ENCODE measurements at places on chromosomes 2 and 18.

- DNase-seq = no peak
Observed at GRCh38 chr2:63051042-63051794, 588 bp downstream of the OTX1 start.

- no peak for DNase-seq
Observed at GRCh38 chr2:197800091-197800490, 4.3 kb upstream of the PLCL1 start.

DNA sequence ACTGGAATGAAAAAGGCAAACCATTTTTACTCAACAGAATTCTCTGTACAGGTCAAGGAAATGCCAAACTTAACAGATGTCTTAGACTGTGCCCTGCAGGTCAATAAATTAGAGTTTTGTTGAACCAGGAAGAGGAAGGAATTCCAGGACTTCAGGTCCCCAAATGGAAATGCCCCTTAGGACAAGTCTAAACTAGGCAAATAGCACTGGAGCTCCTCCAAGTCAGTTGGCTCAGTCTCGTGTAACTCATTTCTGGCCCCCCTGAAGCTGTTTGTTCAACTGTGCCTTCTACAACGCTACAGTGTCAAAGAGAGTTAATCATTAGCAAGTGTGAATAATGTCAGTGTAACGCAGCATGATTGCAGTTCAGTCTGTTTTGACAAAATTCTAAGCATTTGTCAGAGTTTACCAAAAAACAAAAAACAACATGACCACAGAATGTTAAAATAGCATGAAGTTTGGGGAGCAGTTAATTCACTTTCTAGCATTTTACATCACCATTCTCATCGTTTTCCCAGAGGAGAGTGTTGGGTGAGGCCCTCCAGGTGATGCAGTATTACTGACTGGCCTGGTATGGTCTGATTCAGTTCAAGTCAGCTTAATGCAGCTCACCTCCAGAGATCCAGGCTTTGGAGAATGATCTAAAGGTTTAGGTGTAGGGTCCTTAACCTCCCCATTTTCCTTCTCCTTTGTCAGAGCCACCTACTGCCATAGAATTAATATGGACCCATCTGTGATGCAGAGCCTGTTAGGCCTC, 108.1 kb downstream of the AQP4 start:
- no peak for DNase-seq

DNA sequence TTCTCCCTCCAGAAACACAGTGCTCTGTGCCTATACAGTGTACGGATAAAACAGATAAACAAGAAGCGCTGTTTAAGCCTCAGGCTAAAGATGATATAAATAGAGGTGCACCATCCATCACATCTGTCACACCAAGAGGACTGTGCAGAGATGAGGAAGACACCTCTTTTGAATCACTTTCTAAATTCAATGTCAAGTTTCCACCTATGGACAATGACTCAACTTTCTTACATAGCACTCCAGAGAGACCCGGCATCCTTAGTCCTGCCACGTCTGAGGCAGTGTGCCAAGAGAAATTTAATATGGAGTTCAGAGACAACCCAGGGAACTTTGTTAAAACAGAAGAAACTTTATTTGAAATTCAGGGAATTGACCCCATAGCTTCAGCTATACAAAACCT, 70.7 kb downstream of the TANK start:
- DNase-seq = no peak

- no peak for DNase-seq
Observed at GRCh38 chr2:148646231-148646559, 1.6 kb downstream of the EPC2 start.

DNA sequence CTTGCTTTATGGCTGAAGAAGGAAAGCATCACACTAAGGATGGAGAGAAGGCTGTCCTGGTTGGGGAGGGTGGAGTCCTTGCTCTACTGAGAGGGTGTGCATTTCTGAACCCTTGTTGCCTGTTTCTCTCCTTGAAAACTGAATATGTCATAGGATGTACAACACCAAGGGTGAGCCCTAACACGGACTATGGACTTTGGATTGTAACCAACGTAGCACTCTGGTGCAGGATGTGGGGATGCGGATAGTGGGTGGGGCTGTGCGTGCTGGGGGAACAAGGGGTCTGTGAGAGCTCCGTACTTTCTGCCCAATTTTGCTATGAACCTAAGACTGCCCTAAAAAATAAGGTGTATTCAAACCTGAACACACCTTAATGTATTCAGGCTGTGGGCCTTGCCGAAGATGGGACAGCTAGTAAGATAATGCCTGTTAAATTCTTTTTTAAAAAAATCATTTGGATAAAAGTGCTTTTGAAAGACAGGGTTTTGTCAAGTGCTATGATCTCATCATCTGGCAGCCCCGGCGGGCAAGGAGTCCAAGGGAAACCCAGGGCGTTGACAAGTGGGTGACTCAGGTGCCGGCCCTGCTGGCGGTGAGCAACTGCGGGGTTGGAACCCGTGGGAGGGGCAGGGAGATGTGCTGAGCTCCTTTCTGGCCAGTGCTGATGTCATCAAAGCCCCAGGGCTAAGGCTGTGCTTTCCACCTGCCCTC, 54.0 kb downstream of the GATA6 start:
- DNase-seq = no peak
